ENCODE measurements at places on chromosomes 16 and 17.

- no peak for DNase-seq
These were observed 33.3 kb downstream of the TRIM25 start for GRCh38 chr17:56880571-56880970.

DNA sequence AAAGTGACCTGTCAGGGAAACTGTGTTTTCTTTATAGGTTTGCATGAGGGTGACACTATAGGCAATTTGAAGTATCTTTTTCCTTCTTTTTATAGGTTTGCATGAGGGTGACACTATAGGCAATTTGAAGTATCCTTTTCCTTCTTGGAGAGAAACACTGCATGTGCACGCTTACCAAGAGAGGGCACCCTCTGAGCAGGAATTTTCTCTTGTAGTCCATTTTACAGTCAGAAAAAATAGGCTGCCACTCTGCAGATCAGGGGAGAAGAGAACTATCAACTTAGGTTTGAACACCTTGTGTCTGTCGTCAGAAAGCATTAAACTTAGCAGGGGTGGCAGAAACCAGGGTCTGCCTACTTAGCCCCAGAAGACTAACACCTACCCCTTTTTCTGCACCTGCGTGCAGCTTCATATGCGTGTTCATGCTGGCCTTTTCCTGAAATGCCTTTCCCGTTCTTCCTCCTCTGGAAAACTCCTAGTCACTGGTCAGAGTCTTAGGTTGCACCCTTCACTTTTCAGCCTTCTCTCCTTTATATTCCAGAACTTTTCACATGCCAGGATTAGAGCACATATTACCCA is 16.4 kb upstream of the SMIM36 start:
- DNase-seq, result no peak

DNA sequence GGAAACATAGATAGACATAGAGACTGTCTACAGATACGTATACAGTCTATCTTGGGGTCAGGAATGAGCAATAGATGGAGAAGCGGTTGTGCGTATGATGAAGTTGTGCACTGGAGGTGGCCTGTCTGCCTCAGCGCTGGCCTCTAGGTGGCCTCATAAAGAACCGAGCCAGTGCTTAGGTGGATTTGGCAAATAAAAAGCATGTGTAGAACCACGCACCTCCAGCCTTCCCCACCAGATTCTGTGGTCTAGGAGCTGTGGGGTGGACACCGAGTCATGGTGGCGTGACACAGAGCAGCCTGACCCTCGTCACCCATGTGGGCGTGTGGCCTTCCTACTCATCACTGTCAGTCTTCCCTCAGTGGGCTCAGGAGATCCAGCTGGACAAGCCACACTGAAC is 34.0 kb downstream of the PGS1 start:
- no peak for DNase-seq

- peak; percentile 68 for DNase-seq
These were observed 32.3 kb downstream of the RAP1GAP2 start for GRCh38 chr17:2828397-2829038.

DNA sequence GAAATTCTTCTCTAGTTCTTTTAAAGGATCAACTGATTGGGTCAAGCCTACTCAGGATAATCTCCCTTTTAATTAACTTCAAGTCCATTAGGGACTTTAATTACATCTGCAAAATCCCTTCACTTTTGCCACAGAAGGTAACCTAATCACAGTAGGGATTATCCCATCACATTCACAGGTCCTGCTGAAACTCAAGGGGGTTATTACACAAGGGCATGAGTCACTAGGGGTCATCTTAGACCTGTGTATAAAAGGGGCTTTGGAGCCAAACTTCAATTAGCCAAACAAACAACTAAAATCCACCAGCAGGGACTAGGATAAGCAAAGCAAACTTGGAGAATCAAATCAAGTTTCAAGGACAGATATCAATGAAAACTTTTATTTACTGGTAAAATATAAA is 19.4 kb downstream of the CIAPIN1 start:
- DNase-seq, result no peak

DNA sequence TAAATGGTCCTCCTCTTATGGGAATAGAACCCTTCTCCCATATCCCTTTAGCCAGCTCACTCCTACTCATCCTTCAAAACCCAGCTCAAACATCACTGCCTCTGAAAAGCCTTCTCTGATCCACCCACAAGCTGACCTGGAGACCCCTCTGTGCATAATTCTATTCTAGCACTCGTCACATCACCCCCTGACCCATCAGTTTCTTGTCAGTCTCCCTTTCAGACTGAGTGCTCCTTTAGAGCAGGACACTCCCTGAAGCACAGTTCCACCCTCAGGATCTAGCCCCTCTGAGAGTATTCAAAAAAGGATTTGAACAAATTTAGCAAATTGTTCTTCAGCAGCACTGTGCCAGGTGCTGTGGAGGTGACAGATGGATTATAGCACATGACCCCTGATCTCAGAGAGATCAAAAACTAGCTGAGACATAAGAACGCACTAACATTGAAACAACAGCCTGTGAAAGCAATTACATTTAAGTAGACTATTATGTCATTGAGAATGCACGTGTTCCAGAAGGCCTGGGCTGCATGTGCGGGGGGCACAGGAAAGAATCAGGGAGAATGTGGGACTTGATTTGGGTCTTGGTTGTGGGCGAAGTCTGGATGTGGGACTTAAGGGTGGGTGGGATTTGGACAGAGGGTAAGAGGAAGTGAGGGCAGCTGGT is 43.5 kb downstream of the MRPS23 start:
- DNase-seq, result no peak

DNA sequence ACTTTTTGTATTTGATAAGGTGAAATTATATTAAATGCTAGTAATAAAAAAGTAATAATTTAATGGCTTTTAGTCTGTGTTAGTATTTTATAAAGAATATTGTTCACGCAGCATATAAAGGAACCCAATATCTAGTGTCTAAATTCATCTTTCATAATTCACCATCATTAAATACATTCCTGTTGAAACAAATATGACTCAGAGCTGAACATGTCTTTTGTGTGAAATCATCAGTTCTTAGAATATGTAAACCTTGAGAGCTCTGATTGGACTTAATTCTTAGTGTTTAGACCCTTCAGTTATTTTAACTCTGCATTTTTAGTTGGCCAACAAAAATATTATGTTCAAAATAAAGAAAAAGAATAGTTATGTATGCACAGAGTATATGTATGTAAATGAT is 71.8 kb downstream of the ABHD15 start:
- DNase-seq, result no peak

- no peak for DNase-seq
These were observed 6.4 kb downstream of the SHISA9 start for GRCh38 chr16:12907670-12908233.

Data from stimulated activated CD8-positive, alpha-beta memory T cell treated with anti-CD3 and anti-CD28 coated beads, Interleukin-4, amount 100 ng/mL, for 1 hour (primary cell).